ENCODE measurements at places on chromosomes 1 and 21. TPM values are rescaled to one million over a fixed set of nuclear protein-coding genes. Genes with fewer than 3 reads are reported as not detected.

Gene HAO2
- not detected for total RNA-seq

Gene DISP3
- 0.05 TPM for total RNA-seq

- DNase-seq, result no peak
Measured at GRCh38 chr1:197973206-197973605, 56.0 kb downstream of the LHX9 start.

Gene LRRC71
- total RNA-seq, result not detected

DNA sequence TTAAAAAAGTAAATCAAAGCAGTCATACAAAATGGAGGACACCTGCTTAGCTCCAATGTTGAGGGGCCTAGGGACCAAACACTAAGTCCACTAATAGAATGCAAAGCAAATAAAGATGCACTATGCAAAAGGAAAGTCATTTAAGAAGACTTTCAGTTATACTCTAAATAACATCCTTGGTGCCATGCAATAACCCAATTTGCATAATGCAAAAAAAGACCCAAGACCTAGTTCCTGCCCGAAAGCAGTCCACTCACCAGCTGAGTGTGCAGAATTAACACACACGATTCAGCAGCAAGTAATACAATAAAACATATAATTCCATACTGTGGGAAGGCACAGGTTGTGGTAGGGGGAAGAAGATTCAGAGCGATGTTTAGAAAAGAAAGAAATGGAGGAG lies 101.8 kb downstream of the TGFBR3 start:
- DNase-seq, result no peak

- no peak for DNase-seq
Measured at GRCh38 chr1:236869911-236870310, 74.8 kb downstream of the MTR start.

DNA sequence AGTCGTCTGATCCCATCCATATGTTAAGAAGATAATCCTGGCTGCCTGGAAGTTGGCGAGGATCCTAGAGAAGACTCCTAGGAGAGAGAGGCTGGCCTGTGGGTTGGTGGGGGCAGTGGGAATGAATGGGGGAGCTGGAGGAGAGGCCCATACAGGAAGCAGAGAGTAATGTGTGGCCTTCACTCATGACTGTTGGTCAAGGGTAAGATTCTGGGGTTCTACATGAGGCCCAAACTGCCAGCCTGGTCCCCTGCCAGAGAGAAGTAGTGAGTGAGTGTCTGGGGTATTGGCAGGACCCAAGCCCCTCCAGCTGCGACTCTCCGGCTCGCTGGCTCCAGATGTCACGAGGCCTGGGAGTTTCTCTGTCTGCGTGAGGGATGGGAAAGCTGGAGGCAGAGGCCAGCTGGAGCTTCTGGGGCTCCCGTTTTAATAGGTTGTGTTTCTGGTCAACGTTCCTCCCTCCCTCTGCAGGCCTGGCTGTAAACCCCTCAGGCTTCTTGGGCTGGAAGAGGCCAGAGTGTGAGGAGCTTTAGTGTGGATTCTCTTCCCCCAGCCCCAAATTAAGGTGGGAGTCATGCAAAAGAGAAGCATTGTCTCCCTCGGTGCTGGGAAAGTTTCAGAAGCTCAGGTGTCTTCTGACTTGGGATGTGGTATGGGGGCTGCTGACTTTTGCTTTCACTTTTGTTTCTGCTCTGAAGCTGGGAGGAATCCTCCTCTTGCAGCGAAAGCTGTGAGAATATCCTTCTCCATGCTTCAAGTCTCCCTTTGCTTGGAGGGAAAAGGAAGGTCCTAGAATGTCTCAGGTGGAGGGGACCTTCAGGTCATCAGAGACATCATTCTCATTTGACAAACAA lies 2.6 kb downstream of the TMEM51 start:
- DNase-seq, result no peak
